ENCODE measurements at places on chromosomes 5 and 9.

GRCh38 chr5:43106290-43106638 lies 14.4 kb upstream of the ZNF131 start:
- no peak for DNase-seq

DNA sequence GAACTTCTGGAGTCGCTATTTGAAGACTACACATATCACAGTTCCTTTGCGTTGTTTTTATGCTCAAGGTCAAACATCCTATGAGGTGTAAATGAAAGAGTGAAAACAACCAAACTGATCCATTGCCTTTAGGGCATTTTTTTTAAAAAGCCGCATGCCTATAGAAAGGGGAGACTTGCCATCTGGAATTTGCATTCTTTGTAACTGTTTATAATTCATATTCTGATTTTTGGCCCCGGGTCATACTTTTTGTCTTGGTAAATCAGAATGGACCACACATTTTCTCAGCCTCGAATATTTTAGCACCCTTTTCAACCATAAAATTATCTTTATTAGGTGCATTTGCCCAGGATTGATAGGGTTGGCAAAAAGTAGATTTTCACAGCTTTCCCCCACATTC lies 188.0 kb downstream of the GOLPH3 start:
- DNase-seq, result no peak

DNA sequence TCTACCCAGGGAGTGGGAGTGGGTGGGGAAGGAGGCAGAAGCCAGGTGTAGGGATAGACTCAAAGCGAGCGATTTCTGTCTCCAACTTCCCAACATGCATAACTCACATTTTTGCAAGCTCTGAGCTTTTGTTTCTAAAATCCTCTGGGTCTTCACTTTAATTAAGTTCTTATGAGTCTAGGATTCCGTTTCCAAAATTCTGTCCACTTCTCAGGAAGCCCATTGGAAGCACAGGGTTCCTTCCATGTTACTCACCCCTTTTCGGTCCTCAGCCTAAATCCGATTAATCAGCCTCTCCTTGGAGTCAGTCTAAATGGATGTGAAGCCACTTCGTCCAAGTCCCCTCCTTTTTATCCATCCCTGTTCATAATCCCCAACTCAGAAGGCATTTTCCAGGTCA lies 1.4 kb downstream of the GPX3 start:
- no peak for DNase-seq

DNA sequence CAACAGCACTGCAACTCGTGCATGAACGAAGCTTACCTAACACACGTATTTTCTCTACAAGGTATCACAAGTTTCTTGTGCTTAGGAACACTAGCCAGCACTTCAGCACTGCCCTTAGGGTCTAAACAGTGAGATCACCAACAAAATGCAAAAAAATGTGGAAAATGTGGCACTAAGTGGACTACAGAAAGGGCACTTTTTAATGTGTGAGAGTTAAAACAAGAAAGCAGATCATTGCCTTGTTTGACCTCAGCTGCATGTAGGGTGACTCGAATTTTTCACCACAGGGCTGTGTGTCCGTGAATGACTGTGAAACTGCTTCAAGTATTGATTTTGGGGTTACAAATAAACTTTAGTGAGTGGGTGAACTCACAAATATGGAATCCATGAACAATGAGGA lies 90.5 kb downstream of the MARCHF3 start:
- no peak for DNase-seq

- DNase-seq, result peak; percentile 100
Observed at GRCh38 chr9:36101916-36102741, 34.4 kb upstream of the GLIPR2 start.

DNA sequence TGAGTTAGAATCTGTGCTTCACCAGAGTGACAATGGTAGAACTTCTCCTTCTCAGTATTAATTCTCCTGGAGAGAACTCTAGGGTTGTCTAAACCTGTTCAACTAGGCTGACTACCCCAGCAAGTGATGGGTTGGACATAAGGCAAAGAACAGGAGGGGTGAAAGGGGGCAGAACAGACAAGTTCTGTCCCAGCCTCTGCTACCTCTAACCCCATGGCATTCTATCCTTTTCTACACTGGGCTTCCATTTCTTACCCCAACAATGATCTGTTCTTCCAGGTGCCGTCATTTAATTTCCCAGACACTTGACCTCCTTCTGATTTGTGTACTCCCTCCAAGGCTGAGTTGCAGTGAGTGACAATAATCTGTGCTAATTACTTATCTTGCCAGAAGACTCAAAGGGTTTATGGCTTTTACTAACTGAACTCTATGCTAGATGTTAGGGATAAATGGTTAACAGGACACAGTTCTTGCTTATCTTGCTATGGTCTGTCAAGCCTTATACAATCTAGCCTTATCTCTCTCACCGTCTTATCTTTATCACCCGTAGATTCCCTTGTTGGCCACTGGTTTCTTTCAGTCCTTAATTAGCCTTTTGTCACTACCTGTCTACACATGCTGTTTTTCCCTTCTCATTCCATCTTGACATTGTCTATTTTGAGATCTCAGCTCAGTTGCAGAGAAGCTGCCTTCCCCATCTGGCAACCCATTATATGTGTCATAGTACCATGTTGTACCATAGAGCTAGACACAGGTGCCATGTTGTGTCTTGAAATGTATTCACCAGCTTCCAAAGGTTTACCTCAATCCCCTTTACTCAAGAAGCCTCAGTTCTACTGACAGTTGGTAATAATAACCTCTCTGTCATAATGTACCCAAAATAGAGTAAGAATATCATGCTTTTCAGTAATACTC lies 10.0 kb upstream of the MATR3 start:
- DNase-seq, result no peak

GRCh38 chr5:165569551-165569950 lies 2064.1 kb downstream of the MAT2B start:
- no peak for DNase-seq

GRCh38 chr5:82812575-82812974 lies 264.6 kb downstream of the TMEM167A start:
- DNase-seq, result no peak

DNA sequence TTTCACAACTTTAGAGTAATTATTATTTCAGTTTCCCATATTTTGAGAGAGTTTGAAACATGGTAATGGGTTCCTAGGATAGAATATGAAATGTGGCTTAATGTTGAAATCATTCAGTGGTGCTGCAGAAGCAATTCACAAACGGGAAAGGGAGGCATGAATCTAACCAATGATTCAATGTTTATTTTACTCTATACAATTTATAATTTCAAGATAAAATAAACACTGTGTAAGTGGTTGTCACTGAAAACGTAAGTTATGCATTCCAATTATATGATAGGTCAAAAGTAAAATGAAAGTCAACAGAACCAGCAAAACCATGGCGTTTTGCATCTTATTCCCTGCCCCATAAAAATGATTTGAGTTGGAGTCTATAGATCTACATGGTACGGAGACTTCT lies 1207.1 kb upstream of the CDH18 start:
- DNase-seq, result no peak

DNA sequence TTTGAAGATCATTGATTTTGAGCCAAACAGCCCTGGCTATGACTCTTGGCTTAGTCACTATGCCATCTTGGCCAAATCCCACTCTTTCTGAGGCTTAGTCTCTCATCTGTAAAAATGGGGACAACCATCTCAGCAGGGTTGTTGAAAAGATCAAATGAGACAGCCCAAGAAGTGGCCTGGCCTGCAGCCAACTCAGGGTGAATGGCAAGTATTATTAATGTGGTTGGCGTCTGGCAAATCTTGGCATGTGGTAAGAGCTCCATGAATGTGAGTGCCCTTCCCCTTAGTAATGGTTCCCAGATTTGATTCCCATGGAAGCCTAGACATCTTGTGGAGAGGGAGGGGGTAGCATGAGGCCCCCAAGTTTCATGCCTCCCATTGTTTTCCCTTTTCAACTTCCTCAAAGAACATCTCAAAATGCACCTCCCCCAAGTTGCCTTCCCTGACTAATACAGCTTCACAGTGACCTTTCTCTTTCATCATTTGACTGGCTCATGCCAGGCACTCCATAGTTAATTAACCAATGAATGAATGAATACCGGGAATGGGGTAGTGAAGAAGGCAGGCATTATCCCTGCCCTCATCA lies 11.8 kb upstream of the TGFBI start:
- peak; percentile 99 for DNase-seq

- DNase-seq, result no peak
Observed at GRCh38 chr5:172523146-172523745, 68.9 kb upstream of the SH3PXD2B start.

DNA sequence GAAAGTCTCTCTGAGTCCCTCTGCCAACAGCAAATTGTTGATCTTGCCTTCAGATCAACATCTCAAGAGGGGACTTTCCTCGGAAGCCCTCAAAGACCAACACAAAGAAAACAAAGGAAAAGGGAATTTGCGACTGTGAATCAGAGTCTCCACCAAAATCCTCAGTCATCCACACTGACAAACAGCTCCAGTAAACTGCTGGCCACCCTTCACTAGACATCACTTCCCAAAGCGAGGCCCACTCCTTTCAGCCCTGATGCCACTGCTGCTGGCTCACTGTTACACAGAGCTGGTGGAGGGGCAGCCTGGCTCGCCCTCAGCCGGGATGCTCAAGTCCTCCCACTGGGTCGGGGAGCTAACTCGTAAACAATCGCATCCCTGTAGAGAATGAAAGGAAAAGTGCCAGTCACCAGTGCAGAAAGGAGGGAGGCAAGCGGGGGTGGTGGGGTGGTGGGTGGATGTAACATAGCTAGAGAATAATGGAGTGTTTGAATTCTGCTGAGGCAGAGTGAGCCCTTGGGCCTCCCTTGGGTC lies 1.3 kb downstream of the FGF1 start:
- no peak for DNase-seq

DNA sequence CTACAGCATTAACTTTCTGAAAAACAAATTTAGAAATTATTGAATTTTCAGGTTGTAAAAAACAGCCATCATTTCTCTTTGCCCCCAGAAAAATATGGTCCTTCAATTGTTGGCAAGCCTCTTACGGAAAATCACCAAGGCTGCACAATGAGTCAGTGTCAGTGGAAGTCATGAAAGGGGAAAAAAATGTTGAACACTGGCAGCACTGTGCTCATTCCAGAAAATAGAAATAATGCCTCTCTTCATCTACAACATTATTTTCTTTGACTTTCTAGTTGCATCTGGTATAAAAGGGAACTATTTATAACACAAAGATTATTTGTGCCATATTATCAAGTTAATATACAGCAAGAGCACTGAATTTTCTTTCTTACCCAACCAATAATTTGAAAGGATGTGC lies 26.7 kb upstream of the STK32A start:
- DNase-seq, result no peak

GRCh38 chr9:34246453-34246852 lies 67.6 kb downstream of the UBAP1 start:
- no peak for DNase-seq

DNA sequence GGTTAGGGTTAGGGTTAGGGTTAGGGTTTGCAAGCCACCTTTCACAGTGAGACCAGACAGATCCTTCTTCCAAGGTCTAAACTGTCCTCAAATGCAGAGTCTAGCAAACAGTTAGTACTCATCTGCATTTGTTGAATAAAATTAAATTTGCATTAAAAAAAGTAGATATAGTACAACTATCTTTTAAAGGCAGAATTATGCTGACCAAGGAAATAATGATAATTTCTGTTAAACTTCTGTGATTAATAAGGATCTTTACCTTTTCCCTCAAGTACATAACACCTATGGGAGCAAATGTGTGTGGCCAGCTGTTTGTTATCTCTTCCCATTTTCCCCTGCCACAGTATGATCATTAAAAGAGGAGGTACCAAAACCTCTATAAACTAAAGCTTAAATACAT lies 19.8 kb downstream of the PUM3 start:
- DNase-seq, result no peak

- DNase-seq, result no peak
Observed at GRCh38 chr5:164680216-164680615, 1174.8 kb downstream of the MAT2B start.

DNA sequence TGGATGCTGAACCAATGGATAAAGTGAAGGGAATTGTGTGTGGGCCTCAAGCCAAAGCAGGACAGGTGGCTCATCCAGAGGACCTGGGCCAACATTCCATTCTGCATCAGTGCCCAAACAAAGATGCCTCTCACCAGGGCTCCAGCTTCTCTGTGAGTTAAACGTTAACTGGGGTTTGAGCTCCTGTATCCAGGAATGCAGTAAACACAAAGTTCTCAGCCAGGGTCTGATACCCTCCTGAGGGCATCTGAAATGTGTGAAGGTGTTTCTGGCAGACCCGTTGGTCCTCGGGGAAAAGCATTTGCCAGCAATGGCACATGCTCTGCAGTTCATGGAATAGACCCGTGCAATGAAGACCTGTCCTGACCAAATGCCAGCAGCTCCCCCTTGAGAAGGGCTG lies 33.9 kb upstream of the AOPEP start:
- no peak for DNase-seq

DNA sequence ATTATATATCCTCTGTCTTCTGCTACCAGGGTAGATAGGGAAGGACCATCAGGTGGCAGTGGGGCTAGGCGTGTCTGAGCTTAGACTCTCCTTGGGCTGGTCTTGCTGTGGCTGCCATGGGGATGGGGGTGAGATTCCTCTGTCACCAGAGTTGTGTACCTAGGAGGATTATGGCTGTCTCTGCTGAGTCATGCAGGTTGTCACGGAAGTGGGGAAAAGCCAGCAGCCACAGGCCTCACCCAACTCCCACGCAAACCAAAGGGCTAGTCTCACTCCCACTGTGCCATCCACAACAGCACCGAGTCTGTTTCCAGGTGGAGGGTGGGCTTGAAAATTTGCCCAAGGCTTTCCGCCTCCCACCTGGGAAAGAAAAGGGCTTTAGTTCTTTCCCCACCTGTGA lies 476.1 kb downstream of the CYLC2 start:
- no peak for DNase-seq

GRCh38 chr5:88548136-88548805 lies 279.6 kb upstream of the TMEM161B start:
- DNase-seq, result no peak

- DNase-seq, result no peak
Observed at GRCh38 chr5:150254774-150255173, 34.8 kb downstream of the CAMK2A start.

DNA sequence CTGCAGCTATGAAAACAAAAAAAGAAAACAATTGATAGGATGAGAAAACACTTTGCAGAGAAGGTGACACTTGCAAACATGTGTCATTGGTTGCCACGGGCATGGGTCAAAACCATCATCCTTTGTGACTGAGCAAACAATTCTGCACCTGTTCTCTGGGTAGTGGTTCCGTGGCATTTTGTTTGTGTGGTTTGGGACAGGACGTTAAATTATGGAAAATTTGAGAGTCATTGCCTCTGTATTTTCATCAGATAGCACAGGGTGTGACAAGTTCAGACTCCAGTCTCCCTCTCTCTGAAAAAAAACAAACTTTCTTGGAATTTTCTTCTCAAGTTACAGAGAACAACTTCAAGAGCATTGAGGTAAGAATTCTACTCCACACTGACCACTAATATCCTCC lies 113.4 kb upstream of the HMHB1 start:
- no peak for DNase-seq
